Right lobe of liver (tissue), 6 donors: ENCODE measurements at places on chromosomes 4 and X. TPM values are rescaled to one million over a fixed set of nuclear protein-coding genes. Genes with fewer than 3 reads are reported as not detected.

GRCh38 chr4:144754562-144755410 lies 108.8 kb downstream of the HHIP start:
- no peak for DNase-seq

GRCh38 chrX:67692246-67692645 lies 148.4 kb downstream of the AR start:
- no peak for DNase-seq

PACRGL gene
- total RNA-seq, result 6.1 TPM

DNA sequence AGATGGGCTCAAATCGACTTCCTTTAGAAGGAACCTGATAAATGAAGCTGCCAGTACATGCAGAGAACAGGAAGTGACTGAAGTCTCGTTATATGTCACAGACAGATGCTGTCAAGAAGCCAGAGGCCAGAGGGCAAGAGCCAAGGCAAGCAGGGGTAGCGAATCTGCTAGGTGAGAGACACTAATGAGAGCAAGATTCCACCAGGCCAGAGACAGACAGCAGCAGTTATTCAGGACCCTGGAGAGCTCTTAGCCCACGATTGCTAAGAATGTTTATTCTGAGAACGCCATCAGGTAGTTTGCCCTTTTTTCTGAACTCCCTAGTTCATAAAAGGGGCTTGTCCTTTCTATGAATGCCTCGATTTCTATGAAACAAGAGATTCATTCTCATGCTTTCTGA lies 73.7 kb downstream of the BEND2 start:
- no peak for DNase-seq

DNA sequence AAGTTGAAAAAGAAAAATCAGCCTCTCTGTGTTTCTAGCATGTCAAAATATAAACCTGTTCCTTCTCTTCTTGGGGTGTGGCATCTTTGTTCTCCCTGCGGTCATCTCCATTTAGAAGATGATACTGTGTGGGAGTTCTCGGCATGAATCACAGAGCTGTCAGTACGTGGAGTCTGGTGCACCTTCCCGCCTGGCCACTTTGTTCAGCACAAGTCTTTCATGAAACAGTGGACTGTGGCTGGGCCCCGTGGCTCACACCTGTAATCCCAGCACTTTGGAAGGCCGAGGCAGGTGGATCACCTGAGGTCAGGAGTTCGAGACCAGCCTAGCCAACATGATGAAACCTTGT lies 166.5 kb downstream of the MAML3 start:
- no peak for DNase-seq

GRCh38 chr4:56468097-56468422 lies 643 bp downstream of the SRP72 start:
- peak; percentile 55 for DNase-seq
